Activated CD8-positive, alpha-beta memory T cell treated with anti-CD3 and anti-CD28 coated beads for 48 hours (primary cell): ENCODE measurements at places on chromosomes 2 and 18.

DNA sequence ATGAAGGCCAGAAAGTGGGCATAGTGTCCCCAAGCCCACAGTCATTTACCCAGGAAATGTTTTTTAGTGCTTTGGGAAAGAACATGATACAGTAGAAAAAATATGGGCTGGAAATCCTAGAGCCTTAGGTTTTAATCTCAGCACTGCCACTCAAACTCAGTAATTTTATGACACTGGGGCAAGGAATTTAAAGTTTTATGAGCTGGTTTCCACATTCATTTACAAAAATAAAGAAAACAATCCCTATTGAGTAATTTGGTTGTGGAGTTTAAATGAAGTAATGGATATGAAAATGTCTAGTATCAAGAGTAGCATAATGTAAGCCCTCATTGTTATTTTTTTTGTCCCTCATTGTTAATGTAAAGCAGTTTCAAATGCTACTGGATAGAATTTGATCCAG is 51.5 kb upstream of the FRZB start:
- DNase-seq: no peak

- no peak for DNase-seq
These were observed 157.7 kb downstream of the COL4A4 start for GRCh38 chr2:227006189-227006897.

- DNase-seq: no peak
These were observed 17.5 kb downstream of the NCAPH start for GRCh38 chr2:96353032-96353561.

DNA sequence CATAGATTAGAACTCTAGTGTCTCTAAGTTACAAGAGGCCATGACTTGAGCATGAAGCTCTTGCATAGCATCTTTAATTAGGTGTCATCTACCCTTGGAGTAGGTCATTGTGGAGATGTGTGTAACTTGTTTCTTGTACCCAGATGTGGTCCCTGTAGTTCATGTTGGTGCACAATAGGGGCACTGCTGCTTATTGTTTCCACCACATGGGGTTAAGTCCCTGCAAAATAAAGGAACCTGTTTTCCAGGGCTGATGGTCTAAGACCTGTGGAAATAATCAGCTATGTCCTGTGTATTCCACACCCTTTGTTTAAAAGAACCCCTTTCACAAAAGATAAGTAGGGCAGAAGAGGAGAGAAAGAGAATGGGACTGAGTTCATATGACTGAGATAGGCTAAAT is 28.6 kb downstream of the ASXL3 start:
- DNase-seq: no peak

DNA sequence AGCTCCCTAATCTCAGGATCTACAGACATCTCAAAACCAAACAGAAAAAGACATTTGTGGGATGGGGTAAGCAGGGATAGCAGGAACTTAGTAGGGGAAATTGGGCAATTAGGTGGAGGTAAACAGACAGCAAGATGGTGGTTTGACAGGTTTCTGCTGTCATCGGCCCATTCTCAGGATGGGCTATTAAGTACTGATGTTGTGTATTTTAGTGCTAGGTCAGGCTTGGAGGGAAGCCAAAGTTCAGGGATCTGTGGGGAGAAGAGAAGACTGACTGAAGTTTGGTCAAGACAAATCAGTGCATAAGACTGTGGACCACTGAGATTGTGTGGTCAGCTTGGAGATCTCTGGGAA is 96.8 kb upstream of the THUMPD2 start:
- DNase-seq: no peak

DNA sequence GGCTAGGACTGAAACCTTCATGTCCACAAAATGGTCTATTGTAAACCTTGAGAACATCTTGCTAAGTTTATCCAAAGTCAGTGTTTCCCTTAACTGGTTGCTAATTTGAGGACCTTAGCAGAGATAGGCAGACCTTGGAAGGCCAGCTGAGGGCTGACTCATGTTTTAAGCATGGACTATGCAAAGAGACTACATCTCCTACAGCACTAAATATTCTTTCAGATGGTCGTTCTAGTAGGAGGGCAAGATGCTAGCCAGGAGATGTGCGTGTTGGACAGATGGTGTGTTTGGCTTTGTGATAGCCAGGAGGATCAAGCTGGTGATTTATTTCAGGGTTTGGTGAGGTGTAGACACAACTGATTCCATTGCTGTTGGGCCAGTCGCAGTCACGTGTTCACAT is 75.8 kb downstream of the NRP2 start:
- no peak for DNase-seq

DNA sequence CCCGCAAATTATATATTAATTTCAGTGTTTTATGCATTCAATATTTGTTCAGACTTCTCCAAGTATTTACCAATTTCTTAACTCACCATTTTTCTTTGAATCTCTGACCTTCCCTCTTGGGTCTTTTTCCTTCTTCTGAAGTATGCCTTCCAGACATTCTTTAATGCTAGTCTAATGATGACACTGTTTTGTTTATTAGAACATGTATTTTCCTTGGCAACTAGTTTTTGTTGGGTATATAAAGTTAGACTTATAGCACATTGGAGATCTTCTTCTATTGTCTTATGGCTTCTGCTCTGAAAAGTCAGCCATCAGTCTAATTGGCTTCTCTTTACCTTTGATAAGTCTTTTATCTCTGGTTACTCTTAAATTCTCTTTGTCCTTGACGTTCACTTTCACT is 423.2 kb upstream of the NRP2 start:
- DNase-seq: no peak

DNA sequence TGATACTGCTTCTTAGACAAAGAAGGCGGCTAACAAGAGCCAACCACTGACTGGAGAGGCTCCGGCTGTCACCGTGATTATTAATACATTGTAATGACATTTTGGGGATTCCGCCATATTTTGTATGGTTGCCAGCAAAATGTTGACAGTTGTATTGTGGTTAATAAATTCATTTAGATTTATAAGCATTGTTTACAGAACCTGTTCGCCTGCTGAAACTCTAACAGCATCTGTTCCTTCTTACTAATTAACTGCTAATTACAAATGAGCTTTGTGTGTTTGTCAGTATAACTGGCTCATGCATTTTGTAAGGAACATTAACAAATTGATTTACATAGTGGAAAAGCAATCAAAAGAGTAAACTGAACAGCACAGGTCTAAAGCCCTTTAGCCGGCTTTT is 332.4 kb downstream of the GBX2 start:
- no peak for DNase-seq

DNA sequence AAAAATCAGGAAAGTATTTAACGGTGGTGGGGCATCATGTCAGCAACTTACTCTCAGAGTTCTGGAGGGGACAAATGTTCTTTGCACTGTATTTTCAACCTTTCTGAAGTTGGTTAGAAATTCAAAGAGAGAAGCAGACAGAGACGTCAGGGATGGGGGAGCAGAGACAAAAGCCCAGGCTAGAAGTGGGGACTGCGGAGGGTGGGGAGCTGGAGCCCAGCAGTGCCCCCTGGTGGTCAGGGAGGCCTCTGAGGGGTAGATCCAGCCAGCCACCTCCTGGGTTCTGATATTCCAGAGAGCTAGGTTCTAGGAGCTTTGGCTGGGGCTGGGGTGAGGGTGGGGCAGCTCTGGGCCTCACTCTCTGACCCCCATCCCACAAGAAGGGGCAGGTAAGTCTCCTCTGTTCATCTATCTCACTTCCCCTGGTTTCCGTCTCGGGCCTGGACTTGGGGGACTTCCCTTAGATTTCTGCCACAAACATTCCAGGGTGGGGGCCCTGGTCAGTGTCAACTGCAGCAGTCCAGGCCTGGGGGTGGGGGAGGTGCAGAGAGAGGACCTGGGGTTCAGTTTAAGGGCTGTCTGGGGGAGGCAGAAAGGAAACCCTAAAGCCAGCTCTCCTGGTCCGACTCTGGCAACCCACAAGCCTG is 8.9 kb downstream of the TNS1 start:
- DNase-seq: peak; percentile 47

DNA sequence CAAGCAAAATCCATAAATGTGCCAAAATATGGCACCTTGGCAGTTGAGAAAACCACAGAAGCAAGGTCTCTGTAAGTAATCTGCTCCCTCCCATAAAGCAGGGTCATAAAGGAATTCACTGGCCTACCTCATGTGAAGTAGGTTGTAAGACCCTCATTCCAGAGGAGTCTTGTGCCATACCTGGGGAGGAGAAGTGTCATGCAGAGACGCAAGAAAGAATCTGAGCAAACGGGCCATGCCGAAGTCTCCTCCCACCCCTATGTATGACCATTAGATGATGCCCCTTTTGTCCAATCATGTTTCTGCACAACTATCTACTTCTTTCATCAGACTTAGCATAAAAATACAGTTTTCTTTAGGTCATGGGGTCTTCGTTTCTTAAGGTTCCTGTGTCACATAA is 14.6 kb downstream of the NMUR1 start:
- DNase-seq: no peak

GRCh38 chr18:74152857-74153256 is 4.5 kb downstream of the TIMM21 start:
- no peak for DNase-seq

DNA sequence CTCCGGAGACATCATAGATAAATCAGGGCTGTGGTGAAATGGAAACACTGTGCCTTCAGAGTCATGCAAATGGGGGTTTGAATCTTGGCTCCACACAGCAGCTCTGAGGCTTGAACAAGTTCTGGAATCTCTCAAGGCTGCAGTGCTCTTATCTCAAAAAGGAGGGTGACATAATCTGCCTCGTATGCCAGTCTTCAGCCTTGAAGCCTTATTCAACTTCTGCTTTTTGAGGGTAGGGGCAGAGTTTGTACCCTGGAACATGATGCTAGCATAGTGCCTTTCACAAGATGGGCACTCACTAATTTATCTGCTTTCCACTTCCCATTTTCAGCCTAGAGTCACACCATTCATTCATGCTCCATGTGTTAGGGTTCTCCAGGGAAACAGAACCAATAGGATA is 42.3 kb downstream of the GATA6 start:
- no peak for DNase-seq

- no peak for DNase-seq
These were observed 15.0 kb downstream of the KCNJ13 start for GRCh38 chr2:232761301-232761907.

DNA sequence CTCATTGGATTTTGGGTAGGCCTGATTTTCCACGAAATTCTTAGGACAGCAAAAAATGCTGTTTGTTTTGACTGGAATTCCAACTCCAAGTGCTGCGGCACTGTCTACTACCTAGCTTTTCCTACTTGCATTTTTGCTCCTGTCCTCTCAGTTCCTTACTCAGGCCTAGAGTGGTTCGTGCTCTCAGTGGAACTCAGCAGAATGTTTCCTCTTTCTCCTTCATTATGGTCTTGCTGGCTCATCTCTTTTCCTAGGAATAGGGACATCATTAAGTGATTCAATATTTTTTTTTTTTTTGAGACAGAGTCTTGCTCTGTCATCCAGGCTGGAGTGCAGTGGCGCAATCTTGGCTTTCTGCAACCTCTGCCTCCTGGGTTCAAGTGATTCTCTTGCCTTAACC is 37.9 kb downstream of the GEMIN6 start:
- DNase-seq: no peak

- no peak for DNase-seq
These were observed 476.4 kb upstream of the CHST9 start for GRCh38 chr18:27661320-27662018.

DNA sequence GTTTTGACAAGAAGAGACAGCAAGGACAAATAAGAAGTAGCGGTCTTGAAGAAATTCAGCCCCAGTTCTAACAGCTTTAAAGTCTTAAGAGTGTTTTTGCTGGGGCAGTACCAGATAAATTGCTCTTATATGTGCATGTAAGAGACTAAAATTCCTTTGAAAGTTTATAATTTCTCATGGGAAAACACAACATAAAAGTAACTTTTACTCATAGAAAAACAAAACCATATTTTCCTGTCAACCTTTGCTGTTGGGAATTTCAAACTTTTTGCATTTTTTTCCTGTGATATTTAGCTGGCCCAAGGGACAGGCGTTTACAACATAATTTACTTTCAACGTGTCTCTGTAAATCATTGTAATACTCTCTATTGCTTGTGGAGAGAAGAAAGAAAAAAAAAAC is 767.8 kb upstream of the ZEB2 start:
- no peak for DNase-seq

- no peak for DNase-seq
These were observed 85.5 kb downstream of the DSC3 start for GRCh38 chr18:30957066-30957465.

DNA sequence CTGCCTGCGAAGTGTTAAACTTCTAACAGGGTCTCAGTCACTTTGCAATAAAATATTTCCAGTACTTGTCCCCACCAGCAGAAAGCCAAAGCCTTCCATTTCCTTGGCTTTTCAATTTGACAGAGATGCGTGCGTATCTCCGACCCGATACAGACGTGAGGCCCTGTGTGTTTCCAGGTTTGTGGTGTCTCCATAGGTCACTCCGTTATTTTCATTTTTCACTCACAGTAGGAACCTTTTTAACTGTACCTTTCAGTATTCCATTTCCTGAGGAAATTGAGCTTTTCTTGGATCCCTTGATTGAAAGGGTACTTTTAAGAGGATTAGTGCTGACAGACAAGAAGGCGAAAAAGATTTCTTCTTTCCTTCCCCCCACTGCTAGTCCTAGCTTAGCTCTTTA is 116.3 kb upstream of the TTN start:
- DNase-seq: no peak

GRCh38 chr2:10798783-10799182 is 13.8 kb downstream of the PDIA6 start:
- no peak for DNase-seq

DNA sequence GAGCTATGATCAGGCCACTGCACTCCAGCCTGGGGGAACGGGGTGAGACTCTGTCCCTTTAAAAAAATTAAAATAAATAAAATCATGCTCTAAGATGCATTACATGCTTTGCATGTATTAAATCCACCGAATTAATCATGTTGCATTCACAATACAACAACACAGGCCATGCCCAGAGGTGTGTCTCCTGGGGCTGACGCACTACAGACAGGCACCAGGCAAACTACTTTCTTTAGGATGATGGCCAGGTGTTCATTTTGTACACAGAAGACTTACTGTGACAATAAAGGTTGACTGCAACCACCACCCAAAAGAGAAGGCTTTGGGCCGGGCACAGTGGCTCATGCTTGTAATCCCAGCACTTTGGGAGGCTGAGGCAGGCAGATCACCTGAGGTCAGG is 226.8 kb upstream of the PXDN start:
- no peak for DNase-seq

GRCh38 chr18:8162802-8163201 is 446.4 kb upstream of the RAB12 start:
- DNase-seq: no peak

GRCh38 chr2:147441182-147441581 is 403.6 kb upstream of the ACVR2A start:
- no peak for DNase-seq

GRCh38 chr2:159759577-159759976 is 38.4 kb downstream of the CD302 start:
- DNase-seq: no peak

GRCh38 chr2:31317396-31317795 is 83.4 kb downstream of the EHD3 start:
- DNase-seq: no peak

- DNase-seq: no peak
These were observed 1243.1 kb upstream of the NXPH2 start for GRCh38 chr2:140023291-140023690.

- DNase-seq: no peak
These were observed 3.5 kb upstream of the ATL2 start for GRCh38 chr2:38380397-38381130.
